ENCODE measurements at places on chromosomes 6 and 20.

DNA sequence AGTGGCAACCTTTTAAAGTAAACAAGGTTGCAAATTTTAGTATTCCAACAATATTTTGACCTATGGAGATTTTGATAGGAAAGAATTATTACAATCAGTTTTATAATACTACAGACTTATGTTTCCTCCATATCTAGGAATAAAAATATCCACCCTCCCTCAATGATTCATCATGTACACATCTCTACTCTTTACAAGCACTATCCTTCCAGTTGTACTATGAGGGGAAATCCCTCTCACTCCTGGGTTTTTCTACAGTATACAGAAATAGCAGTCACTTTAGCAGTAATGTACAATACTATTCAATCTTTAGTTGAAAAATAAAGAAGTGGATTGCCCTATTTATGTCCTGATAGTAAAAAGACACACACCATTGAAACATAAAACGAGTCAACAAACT is 46.3 kb upstream of the SCML4 start:
- DNase-seq: no peak

DNA sequence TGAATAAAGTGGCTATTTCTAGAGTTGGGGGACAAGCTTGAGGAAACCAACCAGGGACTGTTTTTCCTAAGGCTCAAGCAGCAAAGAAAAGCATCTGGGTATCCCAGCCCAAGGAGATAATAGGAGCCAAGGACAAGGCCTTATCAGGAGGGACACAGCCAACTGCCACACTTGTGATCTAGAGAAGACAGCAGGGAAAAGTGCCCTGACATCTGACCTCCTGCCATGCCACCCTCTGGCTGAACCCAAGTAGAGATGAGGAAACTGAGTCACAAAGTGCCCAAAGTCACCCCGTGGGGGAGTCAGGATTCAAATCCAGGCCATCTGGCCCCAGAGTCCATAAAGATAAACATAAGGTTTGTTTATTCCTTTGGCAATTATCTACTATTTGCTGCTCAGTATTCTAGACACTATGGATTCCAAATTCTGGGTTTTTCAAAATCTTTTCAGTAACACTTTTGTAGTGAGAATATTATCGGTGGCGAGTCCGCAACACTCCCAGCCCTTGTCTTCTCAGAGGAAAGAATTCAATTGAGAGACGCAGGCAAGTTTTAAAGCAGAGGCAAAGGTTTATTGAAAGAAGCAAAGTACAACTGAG is 3.5 kb upstream of the LBP start:
- no peak for DNase-seq

DNA sequence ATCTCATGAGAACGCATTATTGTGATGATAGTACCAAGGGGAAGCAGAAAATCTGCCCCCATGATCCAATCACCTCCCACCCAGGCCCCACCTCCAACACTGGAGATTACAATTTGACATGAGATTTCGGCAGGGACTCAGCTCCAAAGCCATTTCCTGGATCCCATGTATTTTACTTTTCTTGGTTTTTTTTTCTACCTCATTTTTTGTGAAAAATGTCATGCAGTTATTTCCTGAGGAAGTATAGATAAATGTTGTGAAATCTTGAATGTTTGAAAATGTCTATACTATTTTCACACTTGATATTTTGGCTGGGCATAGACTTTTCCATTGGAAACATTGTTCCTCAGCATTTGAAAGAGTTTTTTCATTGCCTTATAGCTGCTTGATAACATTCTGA is 9.1 kb upstream of the BRPF3 start:
- DNase-seq: no peak

DNA sequence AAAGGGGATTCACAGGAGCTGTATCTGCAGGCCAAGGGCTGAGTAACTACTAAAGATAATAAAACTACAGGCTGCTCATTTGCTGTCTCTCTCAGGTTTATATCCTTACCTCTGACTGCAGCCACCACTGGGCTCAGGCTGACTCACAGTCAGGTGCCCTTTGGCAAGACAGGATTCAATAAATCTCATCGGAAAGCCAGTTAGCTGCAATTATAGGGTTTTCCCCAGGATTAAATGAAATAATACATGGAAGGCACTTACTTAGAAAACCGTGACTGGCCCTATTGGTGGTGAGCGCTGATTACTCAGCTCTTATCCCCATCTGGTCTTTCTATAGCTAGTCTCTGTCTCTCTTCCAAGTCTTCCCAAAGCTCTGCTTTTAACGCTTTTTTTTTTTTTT is 26.4 kb downstream of the RMND1 start:
- no peak for DNase-seq

- no peak for DNase-seq
Observed at GRCh38 chr6:111709201-111709600, 103.5 kb upstream of the TRAF3IP2 start.

DNA sequence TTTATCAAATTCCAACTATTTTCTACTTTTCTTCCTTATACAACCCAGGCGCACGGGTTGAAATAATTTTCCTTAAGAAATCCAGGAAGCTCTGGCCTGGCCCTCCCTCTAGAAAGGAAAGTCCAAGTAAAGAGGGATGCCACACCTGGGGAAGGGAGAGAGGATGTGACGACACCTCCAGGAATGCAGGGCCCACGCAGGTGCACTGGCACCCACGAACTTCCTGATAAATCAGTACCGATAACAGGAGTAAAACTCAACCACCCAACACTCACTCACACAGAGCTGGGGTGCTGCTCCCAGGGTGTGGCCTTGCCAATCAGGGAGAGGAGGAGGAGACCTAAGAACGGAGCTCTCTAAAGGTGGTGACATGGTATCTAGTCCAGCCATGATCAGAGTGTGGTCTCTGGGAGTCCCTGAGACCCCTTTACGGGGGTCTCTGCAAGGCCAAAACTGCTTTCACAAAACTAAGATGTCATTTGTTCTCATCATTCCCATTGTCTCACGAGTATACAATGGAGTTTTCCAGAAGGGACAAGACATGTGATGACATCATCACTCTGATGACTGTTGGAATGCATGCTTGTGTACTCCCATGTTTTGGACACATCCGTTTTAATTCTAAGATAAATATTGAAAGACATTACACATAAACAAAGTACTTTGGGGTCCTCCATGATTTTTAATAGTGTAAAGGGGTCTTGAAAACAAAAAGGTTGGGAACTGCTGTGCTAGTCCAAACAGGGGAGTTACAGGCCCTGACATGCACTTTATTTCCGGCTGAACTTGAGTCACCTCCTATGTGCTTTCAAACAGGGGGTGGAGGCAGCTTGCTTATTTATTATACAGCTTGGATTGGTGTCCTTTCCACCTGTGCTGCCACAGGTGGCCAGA is 2.2 kb upstream of the PARD6B start:
- DNase-seq: no peak

DNA sequence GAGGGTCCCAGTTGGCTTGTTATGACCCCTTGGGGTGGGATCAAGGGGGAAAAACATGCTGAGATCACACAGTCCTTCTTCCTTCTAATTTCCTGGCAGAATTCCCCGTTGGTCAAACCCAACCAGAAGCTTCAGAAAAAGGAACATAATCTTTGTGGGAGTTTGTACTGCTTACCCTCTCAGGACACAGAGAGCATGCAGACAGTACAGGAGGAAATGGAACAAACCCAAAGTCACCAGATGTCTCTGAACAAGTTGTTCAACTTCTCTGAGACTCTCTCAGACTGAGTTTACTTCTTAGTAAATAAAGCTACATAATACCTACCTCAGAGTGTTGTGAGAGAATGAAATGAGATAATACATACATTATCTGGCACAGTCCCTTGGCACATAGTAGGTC is 181.1 kb upstream of the TSHZ2 start:
- no peak for DNase-seq

DNA sequence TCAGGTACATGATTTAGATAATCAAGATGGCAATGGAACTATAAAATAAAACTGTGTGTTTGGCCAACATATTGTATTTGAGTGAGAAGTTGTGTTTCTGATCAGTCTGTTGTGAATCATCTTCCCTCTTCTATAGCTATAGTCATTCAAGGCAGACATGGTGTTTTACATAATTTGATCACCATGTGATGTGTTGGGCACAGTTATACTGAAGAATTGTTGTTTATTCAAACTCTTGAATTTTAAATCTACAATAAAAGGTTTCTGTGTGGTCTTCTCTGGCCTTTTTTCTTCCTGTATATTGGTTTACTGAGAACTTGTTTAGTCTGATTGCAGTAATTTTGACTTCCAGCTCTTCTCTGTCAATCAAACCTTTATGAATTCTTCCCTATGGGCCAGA is 4.4 kb downstream of the RNF182 start:
- DNase-seq: no peak

- no peak for DNase-seq
Observed at GRCh38 chr6:107805504-107805903, 18.6 kb downstream of the SCML4 start.

GRCh38 chr6:150286460-150286859 is 82.4 kb upstream of the IYD start:
- no peak for DNase-seq
